A673 (cell line): ENCODE measurements at places on chromosomes 11 and 22. TPM values are rescaled to one million over a fixed set of nuclear protein-coding genes. Genes with fewer than 3 reads are reported as not detected.

GRCh38 chr11:2235588-2236326 is 34.6 kb downstream of the ASCL2 start:
- H3K36me3 ChIP-seq = no peaks in the 10 kb centered on the region
- peaks cover 6% of the 10 kb centered on the region for H3K27me3 ChIP-seq
- no peak overlapping the region for H3K4me3 ChIP-seq

DNA sequence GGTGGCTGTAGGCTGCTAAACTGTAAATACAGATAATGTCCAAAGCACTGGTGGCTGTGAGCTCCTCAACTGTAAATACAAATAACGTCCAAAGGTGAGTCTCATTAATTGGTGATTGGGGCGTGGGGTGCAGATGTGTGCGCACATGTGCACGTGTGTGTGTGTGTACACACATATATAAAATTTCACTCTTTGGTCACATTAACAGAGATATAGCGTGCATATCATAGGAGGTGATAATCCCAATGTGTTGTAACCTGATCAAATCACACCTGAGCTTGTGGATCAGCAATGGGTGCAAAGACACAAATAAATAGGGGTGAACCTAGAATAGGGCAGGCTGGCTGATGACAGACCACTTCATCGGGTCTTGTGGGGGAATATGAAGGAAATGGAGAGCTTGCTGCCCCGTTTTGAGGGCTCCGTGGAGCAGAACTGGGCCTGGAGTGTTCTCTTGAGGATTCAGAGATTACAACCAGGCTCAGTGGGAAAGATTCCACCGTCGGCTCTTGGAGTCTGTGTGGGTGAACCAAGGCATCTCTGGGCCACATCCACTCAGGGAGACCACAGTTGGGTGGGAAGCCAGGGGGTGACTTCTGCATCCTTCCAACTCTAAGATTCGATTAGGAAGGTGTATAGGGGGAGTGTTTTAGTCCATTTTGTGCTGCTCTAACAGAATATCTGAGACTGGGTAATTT is 24.9 kb upstream of the OSBPL5 start:
- no peaks in the 10 kb centered on the region for H3K4me1 ChIP-seq
- no peak overlapping the region for H3K4me3 ChIP-seq
- no peaks in the 10 kb centered on the region for H3K36me3 ChIP-seq
- no peak overlapping the region for H3K27ac ChIP-seq

DNA sequence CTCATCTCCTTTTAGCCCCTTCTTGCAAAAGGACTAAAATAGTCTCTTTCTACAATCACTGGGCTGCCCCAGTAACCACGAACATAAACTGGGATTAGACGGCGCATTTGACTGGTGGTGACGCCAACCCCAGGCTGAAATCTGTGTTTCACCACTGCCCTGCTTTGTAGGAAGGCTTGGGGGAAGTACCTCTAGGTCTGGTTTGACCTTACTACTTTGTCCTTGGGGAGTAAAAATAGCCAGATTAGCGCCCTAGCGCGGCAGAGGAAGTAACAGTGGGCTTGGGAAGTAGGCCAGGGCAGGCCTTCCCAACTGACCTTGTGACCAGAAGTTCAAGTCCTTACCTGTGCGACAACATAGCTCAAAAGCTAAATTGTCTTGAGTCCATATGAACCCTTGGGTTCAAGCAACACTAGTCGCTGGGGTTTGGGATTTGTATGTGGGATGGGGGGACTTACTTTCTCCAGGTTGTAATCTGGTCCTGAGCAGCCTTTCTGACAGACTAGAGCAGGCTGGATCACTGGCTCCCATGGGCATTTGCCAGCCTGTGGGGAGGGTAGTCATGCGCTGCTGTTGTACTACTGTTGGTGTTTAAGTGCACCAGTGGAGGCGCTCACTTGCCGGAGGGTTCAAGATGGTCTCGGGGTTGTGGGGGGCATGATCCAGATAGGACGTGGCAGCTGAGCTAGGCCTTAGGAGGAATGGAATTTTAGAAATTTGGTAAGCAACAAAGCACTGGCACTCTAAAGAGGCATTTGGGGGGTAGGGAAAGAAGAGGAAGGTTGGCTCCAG is 953 bp upstream of the PACS1 start:
- H3K4me1 ChIP-seq = peaks cover 34% of the 10 kb centered on the region
- peak overlapping the region; percentile 84 for H3K4me3 ChIP-seq
- DNase-seq = peak; percentile 79
- H3K27ac ChIP-seq = peak overlapping the region; percentile 87

- H3K36me3 ChIP-seq = no peaks in the 10 kb centered on the region
- peaks cover 15% of the 10 kb centered on the region for H3K4me1 ChIP-seq
- peak overlapping the region; percentile 70 for H3K4me3 ChIP-seq
- DNase-seq = peak; percentile 18
Observed at GRCh38 chr11:77590194-77590782, 535 bp downstream of the AQP11 start.

UQCC3 gene
- 28.0 and 29.0 TPM in 2 replicates for total RNA-seq

C11orf16 gene
- not detected in 2 replicates for total RNA-seq

DNA sequence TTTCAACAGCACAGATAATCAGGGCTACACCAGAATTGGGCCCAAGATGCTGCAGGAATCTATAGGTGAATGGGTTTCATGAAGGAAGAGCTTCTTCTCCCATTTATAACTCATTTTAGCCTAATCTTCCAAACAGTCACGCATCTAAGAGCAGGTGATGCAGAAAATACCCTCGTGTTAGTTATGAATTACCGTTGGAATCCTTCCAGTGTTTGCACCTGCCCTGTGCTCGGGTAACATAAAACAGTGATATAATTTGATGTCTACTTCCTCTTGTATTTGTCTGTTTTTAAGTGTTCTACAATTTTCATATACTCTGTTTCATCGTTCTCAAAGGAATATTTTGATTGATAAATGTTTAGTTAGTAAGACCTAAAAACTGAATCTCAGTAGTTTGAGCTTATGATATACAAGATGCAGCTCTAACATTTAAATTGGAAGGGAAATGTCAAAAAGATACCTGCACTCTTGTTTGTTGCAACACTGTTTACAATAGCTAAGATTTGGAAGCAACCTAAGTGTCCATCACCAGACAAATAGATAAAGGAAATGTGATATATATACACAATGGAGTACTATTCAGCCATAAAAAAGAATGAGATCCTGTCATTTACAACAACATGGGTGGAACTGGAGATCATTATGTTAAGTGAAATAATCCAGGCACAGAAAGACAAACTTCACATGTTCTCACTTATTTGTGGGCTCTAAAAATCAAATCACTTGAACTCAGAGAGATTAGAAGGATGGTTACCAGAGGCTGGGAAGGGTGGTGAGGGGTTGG is 42.1 kb downstream of the PPARA start:
- no peak for DNase-seq
- no peak overlapping the region for H3K4me3 ChIP-seq
- no peaks in the 10 kb centered on the region for H3K27me3 ChIP-seq
- no peaks in the 10 kb centered on the region for H3K36me3 ChIP-seq

APOL4 gene
- 1.6 and 4.2 TPM in 2 replicates for total RNA-seq

NTM gene
- 8.3 and 8.6 TPM in 2 replicates for total RNA-seq

GRCh38 chr11:694563-695287 is at the start of gene DEAF1:
Gene DEAF1 (minus strand): TSS chr11:695222. CDS start chr11:695047, 175 bp downstream.
- H3K27ac ChIP-seq = peak within 1 kb of the TSS; percentile 97
- H3K36me3 ChIP-seq = peaks cover 1% of the 10 kb centered on the region
- peaks cover 16% of the 10 kb centered on the region for H3K4me1 ChIP-seq
- H3K4me3 ChIP-seq = peak within 1 kb of the TSS; percentile 95

DNA sequence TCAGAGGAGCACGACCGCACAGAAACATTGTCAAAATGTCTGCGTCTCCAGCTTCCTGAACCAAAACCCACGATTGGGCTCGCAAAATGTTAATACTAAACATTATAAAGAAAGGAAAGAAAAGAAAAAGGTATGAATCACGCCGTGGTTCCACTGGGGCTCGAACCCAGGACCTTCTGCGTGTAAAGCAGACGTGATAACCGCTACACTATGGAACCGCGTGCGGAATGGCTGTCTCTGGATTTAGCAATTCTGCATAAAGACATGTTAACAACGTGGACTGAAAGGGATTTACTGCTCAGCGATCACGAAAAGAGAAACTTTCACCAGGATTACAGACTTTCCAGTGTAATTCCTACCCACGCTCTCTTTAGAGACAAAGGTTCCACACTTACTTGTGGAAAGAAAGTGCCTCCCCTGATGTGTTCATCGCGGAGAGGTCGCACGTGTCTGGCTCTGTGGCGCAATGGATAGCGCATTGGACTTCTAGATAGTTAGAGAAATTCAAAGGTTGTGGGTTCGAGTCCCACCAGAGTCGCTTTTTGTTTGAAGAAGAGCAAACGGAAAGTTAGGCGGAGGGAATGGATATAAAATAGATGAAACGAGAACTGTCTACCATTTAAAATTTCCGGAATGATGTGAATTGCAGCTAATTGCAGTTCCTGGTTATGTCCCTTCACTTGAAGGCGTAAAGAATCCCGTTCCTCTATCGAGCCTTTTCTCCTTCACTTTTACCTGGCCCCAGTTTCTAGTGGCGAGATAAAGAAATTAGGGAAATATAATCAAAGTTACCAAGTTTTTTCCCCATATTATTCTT is 39.7 kb downstream of the OR4D9 start:
- DNase-seq = peak; percentile 99
- H3K27ac ChIP-seq = peak overlapping the region; percentile 91
- peak overlapping the region; percentile 60 for H3K4me3 ChIP-seq
- peaks cover 19% of the 10 kb centered on the region for H3K4me1 ChIP-seq

DNA sequence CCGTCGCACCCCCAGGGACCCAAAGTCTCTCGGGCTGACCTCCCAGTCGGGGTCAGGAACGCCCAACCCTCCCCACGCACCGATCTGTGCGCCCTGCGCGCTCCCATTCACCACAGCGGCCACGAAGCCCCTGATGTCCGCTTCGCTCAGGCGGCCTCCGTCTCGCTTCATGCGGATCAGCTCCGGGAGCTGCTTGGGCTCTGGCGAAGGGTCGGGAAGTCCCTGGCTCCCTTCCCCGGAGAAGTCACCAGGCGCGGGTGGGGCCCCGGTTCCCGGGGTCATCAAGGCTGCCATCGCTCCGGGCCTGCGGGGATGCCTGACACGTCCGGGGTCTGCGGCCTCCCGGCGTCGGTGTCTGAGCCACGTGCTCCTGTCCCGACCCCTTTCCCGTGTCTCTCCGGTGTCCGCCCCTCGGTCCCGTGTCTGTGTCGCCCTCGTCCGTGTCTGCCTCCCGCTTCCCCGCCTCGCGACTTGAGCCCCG is 356 bp downstream of the TYMP start:
- H3K36me3 ChIP-seq = peaks cover 4% of the 10 kb centered on the region
- no peak for DNase-seq
- H3K27ac ChIP-seq = no peak overlapping the region
- H3K4me3 ChIP-seq = peak overlapping the region; percentile 46
- peaks cover 27% of the 10 kb centered on the region for H3K4me1 ChIP-seq
- H3K27me3 ChIP-seq = peaks cover 23% of the 10 kb centered on the region

- H3K4me1 ChIP-seq = peaks cover 26% of the 10 kb centered on the region
- no peaks in the 10 kb centered on the region for H3K27me3 ChIP-seq
- H3K36me3 ChIP-seq = peaks cover 19% of the 10 kb centered on the region
- H3K4me3 ChIP-seq = no peak overlapping the region
- peak overlapping the region; percentile 60 for H3K27ac ChIP-seq
Observed at GRCh38 chr11:68037411-68038225, 1.2 kb upstream of the TCIRG1 start.

DNA sequence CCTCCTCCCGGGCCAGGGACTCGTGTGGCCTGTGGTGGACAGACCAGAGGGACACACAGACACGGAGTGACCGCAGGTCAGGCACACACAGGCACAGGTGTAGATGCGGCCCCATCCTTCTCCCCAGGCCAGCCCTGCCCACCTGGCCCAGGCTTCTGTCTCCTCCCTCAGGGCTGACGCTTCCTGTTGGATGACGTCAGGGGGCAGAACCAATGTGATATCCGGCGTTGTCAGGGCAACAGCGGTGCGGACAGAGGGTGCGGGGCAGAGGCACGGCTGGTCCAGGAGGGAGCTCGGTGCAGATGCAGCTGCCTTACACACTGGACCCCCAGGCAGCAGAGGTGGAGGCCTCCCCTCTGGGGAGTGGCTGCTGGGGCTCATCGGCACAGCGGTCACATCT is 2.9 kb upstream of the TUBGCP6 start:
- peaks cover 7% of the 10 kb centered on the region for H3K4me1 ChIP-seq
- DNase-seq = peak; percentile 76
- H3K27me3 ChIP-seq = no peaks in the 10 kb centered on the region
- H3K4me3 ChIP-seq = no peak overlapping the region

MMP1 gene
- total RNA-seq = 610 and 815 TPM in 2 replicates

- H3K4me3 ChIP-seq = peak overlapping the region; percentile 86
- peaks cover 39% of the 10 kb centered on the region for H3K36me3 ChIP-seq
- H3K4me1 ChIP-seq = peaks cover 12% of the 10 kb centered on the region
- H3K27ac ChIP-seq = peak overlapping the region; percentile 88
Observed at GRCh38 chr11:124623861-124624525, 1.3 kb downstream of the TBRG1 start.
